A172 (cell line): ENCODE measurements at places on chromosomes 7 and 10. TPM values are rescaled to one million over a fixed set of nuclear protein-coding genes. Genes with fewer than 3 reads are reported as not detected.

DNA sequence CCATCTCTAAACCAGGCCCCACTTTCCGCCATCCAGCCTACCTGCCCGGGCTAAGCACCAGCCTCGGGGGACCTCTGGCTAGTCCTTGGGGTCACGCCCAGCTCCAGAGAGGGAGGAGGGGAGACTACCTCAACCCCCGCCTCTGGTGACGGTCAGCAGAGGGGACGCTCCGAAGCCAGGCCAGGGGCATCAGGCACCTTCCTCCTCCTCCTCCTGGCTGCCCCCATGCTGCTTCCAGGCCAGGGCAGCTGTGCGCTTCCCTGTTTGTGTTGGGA, 4.0 kb upstream of the SMARCD3 start:
- no peak for DNase-seq

DNA sequence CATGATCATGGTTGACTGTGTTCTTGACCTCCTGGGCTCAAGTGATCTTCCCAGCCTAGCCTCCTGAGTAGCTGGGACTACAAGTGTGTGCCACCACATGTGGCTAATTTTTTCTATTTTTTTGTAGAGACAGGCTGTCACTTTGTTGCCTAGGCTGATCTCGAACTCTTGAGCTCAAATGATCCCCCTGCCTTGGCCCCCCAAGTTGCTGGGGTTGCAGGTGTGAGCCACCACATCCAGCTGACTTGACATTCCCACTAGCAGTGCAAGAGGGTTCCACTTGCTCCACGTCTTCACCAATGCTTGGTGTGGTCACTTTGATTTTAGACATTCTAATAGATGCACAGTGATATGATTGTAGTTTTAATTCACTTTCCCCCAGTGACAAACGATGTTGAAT, 25.1 kb downstream of the CYP26A1 start:
- no peak for DNase-seq

- DNase-seq = no peak
Observed at GRCh38 chr10:121324678-121325213, 273.5 kb downstream of the FGFR2 start.

- no peak for DNase-seq
Observed at GRCh38 chr10:130493021-130493420, 356.8 kb downstream of the GLRX3 start.

GRCh38 chr10:3964516-3964915, 179.5 kb upstream of the KLF6 start:
- no peak for DNase-seq

GRCh38 chr7:141221007-141221612, 147.2 kb downstream of the TMEM178B start:
- peak; percentile 3 for DNase-seq

- no peak for DNase-seq
Observed at GRCh38 chr10:44685747-44686146, 225.4 kb upstream of the TMEM72 start.

GRCh38 chr10:31774299-31774900, 154.2 kb downstream of the ARHGAP12 start:
- no peak for DNase-seq

DNA sequence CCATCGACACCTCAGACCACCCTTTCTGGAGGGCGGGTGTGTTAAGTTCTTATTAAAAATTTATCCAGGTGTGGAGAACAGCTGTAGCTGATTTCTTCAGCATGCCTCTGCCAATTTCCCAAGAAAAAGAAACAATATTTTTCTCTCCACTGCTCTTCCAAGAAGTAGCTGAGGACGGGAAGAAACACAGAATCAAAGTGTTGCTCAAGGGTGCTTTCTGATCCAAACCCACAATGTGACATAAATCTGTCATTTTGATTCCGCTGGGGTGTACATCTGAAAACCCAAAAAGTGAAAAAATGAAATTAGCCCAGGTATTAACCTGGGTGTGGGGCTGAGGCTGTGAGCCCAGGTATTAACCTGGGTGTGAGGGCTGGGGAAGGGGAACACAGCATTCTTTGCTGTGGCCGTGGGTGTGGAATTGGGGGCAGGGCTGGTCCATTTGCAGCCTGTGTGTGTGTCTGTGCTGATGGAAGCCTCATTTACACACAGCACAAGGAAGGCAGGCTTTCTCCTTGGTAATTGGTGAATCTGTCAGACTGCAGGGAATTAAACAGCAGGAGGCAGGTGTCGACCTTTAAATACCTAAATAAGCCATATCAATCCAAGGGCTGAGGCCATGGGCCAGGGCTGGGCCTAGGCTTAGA, 48.4 kb upstream of the CCDC3 start:
- DNase-seq = no peak

- DNase-seq = no peak
Observed at GRCh38 chr7:86747698-86748097, 104.0 kb downstream of the GRM3 start.

DNA sequence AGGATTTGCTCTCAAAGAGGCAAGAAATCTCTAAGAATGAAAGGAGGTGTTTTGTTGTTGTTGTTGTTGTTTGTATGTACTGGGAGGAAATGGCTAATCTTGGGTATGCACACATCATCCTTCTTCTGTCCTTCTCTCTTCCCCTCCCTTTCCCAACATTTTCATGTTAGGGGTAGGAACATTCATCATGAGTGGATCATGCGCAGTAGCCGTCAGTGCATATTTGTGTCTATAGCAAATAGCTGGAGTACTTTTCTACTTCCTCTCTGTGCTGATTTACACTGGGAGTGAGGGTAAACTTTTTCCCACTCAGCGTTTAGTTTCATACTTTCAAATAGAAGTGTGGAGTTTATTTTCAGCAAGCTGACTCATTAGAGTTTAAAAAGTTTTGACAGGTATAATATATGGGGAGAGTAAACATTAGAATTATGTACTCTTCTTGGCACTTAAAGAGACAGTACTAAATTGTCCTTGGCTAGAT, 80.5 kb upstream of the PRKG1 start:
- DNase-seq = no peak

GRCh38 chr7:28389504-28390395, 22.6 kb upstream of the CREB5 start:
- DNase-seq = peak; percentile 60

DNA sequence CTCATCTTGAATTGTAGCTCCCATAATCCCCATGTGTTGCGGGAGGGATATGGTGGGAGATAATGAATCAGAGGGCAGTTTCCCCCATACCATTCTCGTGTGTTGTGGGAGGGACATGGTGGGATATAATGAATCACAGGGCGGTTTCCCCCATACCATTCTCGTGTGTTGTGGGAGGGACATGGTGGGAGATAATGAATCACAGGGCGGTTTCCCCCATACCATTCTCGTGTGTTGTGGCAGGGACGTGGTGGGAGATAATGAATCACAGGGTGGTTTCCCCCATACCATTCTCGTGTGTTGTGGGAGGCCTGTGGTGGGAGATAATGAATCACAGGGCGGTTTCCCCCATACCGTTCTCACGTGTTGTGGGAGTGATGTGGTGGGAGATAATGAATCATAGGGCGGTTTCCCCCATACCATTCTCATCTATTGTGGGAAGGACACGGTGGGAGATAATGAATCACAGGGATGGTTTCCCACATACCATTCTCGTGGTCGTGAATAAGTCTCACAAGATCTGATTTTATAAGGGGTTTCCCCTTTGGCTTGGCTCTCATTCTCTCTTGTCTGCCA, 271.0 kb downstream of the MAD1L1 start:
- DNase-seq = peak; percentile 95

DNA sequence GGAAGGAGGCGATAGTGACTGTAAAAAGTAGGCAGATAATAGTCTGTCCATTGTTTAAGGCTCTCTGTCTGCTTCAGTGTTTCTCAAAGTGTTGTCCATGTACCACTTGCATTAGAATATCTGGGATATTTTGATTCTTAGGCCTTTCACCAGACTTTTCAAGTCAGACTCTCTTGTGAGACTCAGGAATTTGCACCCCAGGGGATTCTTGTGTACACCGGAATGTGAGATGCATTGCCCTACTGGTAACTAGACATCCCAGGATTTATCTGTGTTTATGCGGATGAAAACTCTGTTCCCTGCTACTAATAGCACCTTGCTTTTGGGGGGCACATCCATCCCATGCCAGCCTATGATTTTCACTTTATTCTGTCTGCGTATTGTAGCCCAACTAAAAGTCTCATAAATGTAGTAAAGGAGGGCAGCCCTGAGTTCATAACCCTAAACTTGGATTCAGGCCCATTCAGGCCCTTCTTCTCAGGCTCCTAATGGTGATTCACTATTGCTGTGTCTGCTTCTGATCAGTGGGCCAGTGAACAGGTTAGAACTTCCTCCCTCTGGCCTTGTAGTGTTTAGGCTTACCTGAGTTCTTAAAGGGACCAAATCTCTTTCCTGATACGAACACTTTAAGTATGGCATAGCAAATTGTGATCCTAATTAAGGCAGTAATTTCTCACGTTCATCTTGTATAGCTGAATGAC, 71.8 kb upstream of the RPA3 start:
- DNase-seq = no peak

DNA sequence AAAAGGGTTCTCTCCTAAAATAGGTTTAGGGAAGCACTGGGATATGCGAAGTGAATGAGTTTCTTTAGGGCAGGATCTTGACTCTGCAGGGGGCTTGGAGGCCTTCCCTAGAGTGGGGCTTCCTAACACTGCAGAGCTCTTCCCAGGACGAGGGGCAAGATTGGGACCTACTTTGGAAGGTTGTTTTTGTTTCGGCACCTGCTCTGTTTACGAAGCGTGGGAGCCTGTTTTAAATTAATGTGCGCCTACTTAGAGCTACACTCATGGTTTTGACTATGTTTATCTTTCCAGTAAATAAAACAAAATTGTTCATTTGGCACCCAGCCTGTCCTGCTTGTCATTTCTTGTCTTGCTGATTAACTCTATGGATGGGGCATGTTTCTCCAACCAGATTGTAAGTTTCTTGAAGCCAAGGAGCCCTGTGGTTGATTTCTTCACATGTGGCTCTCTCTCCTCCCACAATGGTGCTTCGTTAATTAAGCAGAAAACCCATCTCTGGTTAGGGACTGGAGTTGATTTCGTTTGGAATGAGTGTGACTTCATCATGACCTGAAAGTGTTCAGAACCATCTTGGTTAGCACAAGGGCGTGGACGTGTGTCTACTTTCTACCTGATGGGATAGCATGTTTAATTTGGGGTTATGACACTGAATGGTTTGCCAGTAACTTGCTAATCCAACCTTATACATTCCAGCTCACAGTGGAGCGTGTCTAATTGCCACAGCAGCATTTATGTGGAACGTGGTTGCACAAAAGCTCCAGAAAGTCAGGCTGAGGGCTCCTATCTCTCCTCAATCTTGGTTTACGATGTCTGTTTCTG, 98.1 kb downstream of the TCF7L2 start:
- no peak for DNase-seq

GRCh38 chr7:54897891-54898290, 120.9 kb upstream of the EGFR start:
- DNase-seq = no peak

CDHR3 gene
- 0.10 and 0.14 TPM in 2 replicates for total RNA-seq

IRF5 gene
- 17.4 and 20.8 TPM in 2 replicates for total RNA-seq

PNLIPRP1 gene
- total RNA-seq = not detected in 2 replicates

INMT gene
- not detected in 2 replicates for total RNA-seq

OIT3 gene
- total RNA-seq = not detected in 2 replicates
